GM12878 (cell line): ENCODE measurements at places on chromosomes 3 and 15. TPM values are rescaled to one million over a fixed set of nuclear protein-coding genes. Genes with fewer than 3 reads are reported as not detected.

Gene CACNA2D2
- total RNA-seq, result 0.03 and 0.11 TPM in 2 replicates

Gene SUSD5
- total RNA-seq, result 0.05 TPM in 1 of 2 replicates, not detected in the other

Gene SLC28A1
- total RNA-seq, result not detected in 2 replicates

Gene ZNF80
- total RNA-seq, result not detected in 2 replicates

Gene ROPN1
- not detected in 2 replicates for total RNA-seq

Gene CBLB
- 56.4 and 57.6 TPM in 2 replicates for total RNA-seq

Gene DNASE1L3
- total RNA-seq, result 3.7 and 4.4 TPM in 2 replicates

Gene TM6SF1
- 1.1 and 1.2 TPM in 2 replicates for total RNA-seq

Gene BDH1
- total RNA-seq, result 56.1 and 60.9 TPM in 2 replicates

Gene LEKR1
- total RNA-seq, result 1.1 and 1.2 TPM in 2 replicates

DNA sequence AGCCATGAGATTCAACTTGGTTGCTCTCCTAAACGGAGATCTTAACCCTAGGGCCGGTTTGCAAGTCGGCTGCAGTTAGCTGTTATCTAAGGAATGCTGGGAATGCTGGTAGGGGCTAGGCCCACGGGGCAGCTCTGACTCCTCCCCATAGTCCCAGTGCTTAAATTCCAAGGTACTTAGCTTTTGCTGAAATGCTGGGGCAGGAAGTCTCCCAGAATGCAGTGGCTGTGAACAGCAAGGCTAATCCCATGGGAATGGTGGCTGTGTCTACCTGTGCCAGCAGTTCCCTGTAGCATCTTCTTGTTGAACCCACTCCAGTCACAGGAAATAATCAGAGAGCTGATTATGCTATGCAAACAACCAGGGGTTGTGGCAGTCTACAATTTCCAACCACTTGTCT, 102.5 kb upstream of the TJP1 start:
- no peak overlapping the region for H3K27ac ChIP-seq
- no peaks in the 10 kb centered on the region for H3K36me3 ChIP-seq
- DNase-seq, result no peak
- no peaks in the 10 kb centered on the region; the same call in 1 of the 2 replicates for H3K27me3 ChIP-seq
- no peak overlapping the region for H3K4me3 ChIP-seq
- H3K4me1 ChIP-seq, result no peaks in the 10 kb centered on the region

GRCh38 chr3:5332270-5332956, 144.9 kb downstream of the EDEM1 start:
- no peaks in the 10 kb centered on the region for H3K36me3 ChIP-seq
- H3K27me3 ChIP-seq, result no peaks in the 10 kb centered on the region
- no peak for DNase-seq
- H3K4me3 ChIP-seq, result no peak overlapping the region
- no peaks in the 10 kb centered on the region for H3K4me1 ChIP-seq

GRCh38 chr3:54223063-54223462, 100.7 kb downstream of the CACNA2D3 start:
- no peak overlapping the region for H3K4me3 ChIP-seq
- H3K27ac ChIP-seq, result no peak overlapping the region
- H3K27me3 ChIP-seq, result no peaks in the 10 kb centered on the region
- H3K4me1 ChIP-seq, result no peaks in the 10 kb centered on the region
- no peak for DNase-seq
- no peaks in the 10 kb centered on the region for H3K36me3 ChIP-seq

DNA sequence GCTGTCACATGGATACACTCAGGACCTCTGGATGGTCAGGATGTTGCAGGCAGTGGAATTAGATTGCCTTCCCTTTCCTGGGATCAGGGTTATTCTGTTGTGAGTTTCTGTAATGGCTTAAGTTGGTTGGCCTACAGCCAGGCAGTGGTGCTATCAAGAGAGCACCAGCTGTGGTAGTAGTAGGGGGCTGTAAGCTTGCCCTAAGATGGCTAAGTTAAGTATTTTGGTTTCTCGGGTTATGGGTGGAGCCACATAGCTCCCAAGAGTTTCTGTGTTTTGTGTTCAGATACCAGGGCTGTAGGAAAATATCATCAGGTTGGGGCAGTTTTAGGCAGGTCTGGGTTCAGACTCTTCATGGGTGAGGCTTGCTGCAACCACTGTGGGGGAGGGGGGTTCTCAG, 59.6 kb downstream of the LEKR1 start:
- no peak overlapping the region for H3K27ac ChIP-seq
- no peaks in the 10 kb centered on the region for H3K36me3 ChIP-seq
- DNase-seq, result no peak
- H3K4me3 ChIP-seq, result no peak overlapping the region

DNA sequence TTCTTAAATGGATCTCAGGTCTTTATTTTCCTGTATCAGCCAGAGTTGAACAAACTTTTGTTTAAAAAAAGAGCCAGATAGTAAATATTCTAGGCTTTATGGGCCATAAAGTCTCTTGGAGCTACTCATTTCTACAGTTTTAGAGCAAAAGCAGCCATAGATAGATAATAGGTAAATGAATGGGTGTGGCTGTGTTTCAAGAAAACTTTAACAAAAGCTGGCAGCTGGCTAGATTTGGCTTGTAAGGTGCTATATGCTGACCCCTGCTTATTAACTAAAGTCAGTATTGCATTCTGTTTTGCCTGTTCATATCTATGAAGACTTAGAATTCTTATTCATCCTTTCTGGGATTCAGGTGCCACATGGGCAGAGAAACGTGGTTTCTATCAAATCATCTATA, 29.0 kb downstream of the MFN1 start:
- no peak overlapping the region for H3K4me3 ChIP-seq
- no peaks in the 10 kb centered on the region for H3K4me1 ChIP-seq
- no peak for DNase-seq
- H3K27ac ChIP-seq, result no peak overlapping the region
- H3K36me3 ChIP-seq, result peaks cover 9% of the 10 kb centered on the region

DNA sequence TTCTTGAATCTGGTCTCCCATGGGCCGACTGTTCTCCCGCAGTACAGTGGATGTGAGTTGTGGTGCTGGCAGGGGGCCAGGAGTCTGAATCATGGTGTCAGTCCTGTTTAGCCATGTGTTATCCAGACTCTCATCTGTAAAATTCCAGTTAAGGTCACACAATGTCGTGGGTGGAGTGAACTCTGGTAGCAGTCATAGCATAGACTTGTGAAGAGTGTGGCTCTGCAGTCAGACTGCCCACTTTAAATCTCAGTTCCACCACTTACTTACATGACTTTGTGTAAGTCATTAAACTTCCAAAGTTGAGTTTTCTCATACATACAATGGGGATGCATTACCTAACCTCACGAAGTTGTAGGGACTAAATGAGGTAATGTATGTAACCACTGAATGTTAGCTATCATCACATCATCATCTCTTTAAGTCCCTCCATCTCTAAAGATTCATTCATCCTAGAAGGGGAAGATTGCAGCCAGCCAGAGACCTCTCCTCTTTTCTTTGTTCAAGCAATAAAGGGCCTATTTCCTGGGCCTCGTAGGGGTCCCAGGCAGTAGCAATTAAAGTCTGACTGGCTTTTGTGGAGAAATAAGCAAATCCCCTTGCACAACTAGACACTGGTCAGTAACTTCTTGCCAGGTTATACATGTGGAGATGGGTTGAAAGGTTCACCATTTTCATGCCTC, 93.9 kb downstream of the PCCB start:
- DNase-seq, result no peak
- no peaks in the 10 kb centered on the region for H3K27me3 ChIP-seq
- no peaks in the 10 kb centered on the region for H3K4me1 ChIP-seq
- no peak overlapping the region for H3K4me3 ChIP-seq
- H3K36me3 ChIP-seq, result no peaks in the 10 kb centered on the region; the same call in 1 of the 2 replicates
- H3K27ac ChIP-seq, result no peak overlapping the region

DNA sequence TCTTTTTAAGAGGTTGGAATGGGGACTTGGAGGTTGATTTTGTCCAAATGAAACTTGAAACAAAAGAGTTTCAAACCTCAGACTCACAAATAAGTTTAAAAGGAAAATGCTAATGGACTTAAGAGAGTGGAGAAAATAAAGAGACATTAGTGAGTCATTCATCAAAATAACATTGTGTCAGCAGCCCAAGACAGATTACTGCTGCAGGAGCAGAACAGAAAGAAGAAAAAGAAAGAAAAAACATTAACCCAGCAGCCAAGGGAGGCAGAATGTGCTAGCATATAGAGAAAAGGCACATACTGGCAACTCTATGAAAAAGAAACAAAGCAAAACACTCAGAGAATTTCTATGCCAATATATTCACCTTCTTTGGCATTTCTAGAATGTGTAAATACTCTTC, 42.6 kb downstream of the ADAMTS9 start:
- DNase-seq, result no peak
- H3K27ac ChIP-seq, result no peak overlapping the region
- no peaks in the 10 kb centered on the region for H3K4me1 ChIP-seq
- H3K27me3 ChIP-seq, result no peaks in the 10 kb centered on the region
- H3K36me3 ChIP-seq, result no peaks in the 10 kb centered on the region
- no peak overlapping the region for H3K4me3 ChIP-seq

DNA sequence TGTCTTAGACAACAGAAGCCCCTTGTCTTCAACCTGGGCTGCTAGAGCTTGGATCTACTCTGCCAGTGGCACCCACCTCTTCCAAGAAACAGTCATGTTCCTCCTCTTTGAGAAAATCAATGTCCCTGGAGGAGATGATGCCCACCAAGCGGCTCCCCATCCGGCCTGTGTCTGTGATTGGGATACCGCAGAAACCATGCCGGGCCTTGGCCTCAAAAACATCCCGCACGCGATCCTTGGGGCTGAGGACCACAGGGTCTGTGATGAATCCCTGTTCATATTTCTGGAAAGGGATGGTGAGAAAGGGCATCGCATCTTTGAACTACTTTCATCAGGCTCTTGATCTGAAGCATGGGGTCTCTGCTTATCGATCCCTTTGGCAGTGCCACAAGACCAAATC, 1.6 kb downstream of the IMPDH2 start:
- 0 out of 2 replicates have a peak overlapping the region, but pooled peaks have one; percentile 79 for H3K4me3 ChIP-seq
- no peaks in the 10 kb centered on the region for H3K27me3 ChIP-seq
- DNase-seq, result no peak
- peaks cover 16% of the 10 kb centered on the region for H3K4me1 ChIP-seq
- H3K27ac ChIP-seq, result no peak overlapping the region

DNA sequence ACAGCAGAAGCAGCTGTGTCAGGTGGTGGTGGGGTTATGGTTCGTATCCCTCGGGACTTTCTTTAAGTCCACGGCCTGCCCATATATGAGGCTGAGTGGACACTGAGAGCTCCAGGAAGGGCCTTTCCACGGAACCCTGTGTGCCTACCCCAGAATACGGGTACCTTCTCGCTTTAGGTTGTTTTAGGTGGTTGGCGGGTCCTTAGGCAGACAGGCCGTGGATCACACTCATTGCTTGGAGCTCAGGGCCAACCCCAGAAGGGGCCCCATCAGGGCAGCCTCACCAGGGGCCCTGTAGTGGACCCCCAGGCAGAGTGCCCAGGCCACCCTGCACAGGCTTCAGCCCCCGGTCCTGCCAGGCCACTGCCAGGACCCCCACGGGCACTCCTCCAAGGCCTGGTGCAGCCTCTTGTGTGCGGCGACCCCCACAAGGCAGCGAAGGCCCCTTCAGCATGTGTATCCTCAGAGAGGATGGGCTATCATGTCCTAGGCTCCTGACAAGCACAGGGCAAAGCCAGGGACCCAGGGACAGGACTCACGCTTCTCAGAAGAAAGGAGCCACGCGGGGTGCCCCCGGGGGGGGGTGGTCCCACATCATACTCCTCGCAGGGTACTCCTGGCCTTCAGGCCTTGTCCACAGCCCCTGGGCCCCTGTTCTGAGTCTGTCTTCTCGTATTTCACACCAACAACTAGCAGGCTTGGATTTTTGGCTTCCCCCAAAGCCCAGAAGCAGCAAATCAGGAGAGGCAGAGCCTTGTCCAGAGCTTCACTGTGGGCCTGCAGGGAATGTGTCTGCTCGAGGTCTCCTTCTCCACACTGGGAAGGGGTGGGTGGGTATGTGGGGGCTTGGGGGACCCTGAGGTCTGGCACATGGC, 93.4 kb downstream of the LRRK1 start:
- H3K27me3 ChIP-seq, result no peaks in the 10 kb centered on the region
- H3K27ac ChIP-seq, result no peak overlapping the region
- no peak overlapping the region for H3K4me3 ChIP-seq
- DNase-seq, result no peak
- peaks cover 33% of the 10 kb centered on the region for H3K36me3 ChIP-seq

GRCh38 chr3:134600685-134601463, 49.9 kb downstream of the KY start:
- no peak overlapping the region for H3K4me3 ChIP-seq
- no peak for DNase-seq
- no peaks in the 10 kb centered on the region for H3K36me3 ChIP-seq

DNA sequence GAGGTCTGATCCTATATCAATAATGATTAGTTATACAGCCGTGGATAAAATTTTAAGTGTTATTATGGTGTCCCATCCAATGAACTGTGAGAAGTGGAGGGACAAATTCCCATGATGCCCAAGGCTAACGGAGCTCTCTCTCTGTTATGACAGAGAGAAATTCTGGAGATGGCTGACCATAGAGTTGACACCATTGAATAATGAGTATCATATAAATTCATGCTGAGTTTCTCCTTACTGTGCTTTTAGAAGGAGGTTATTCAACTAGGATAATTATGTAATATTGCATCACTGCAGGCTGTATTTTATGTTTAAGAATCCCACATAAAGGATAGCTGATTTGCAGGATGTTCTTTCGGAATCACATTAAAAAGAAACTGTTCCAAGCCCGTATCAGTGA, 82.9 kb downstream of the PYDC2 start:
- no peaks in the 10 kb centered on the region for H3K27me3 ChIP-seq
- H3K36me3 ChIP-seq, result no peaks in the 10 kb centered on the region
- no peak overlapping the region for H3K4me3 ChIP-seq
- no peak overlapping the region for H3K27ac ChIP-seq
- no peak for DNase-seq

DNA sequence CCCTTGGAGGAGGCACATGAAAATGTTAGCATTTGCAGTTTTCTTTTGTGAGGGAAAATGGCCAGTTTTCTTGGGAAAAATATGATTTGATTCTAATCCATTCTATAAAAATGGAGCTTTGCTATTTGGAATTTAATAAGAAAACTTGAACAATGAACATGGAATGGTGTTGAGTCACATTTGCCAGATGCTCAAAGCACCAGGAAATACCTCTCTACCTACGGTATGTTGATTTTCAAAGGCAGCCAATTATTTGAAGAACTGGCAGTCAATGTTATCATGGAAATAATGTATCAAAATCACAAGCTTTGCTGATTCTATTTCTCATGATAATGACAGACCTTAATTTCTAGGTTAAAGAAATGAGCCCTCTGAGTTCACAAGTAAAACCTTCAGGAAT, 14.9 kb downstream of the NME9 start:
- no peaks in the 10 kb centered on the region for H3K36me3 ChIP-seq
- H3K4me1 ChIP-seq, result no peaks in the 10 kb centered on the region
- DNase-seq, result no peak
- no peak overlapping the region for H3K4me3 ChIP-seq
- H3K27ac ChIP-seq, result no peak overlapping the region
- H3K27me3 ChIP-seq, result no peaks in the 10 kb centered on the region

- H3K4me3 ChIP-seq, result no peak overlapping the region
- no peaks in the 10 kb centered on the region for H3K36me3 ChIP-seq
- no peak for DNase-seq
- H3K27ac ChIP-seq, result no peak overlapping the region
- H3K27me3 ChIP-seq, result no peaks in the 10 kb centered on the region
Observed at GRCh38 chr15:92168066-92168683, 225.5 kb upstream of the ST8SIA2 start.

- no peaks in the 10 kb centered on the region; the same call in 1 of the 2 replicates for H3K36me3 ChIP-seq
- H3K27ac ChIP-seq, result peak overlapping the region; percentile 31; the same call in 1 of the 2 replicates
- H3K4me3 ChIP-seq, result no peak overlapping the region
- peak; percentile 24 for DNase-seq
- H3K27me3 ChIP-seq, result no peaks in the 10 kb centered on the region
Observed at GRCh38 chr3:138271189-138271794, 58.4 kb downstream of the NME9 start.

GRCh38 chr3:147669077-147669476, 259.9 kb downstream of the ZIC1 start:
- H3K27ac ChIP-seq, result no peak overlapping the region
- no peaks in the 10 kb centered on the region for H3K4me1 ChIP-seq
